NCI-H187 (cell line): ENCODE measurements at places on chromosomes 12 and 14.

DNA sequence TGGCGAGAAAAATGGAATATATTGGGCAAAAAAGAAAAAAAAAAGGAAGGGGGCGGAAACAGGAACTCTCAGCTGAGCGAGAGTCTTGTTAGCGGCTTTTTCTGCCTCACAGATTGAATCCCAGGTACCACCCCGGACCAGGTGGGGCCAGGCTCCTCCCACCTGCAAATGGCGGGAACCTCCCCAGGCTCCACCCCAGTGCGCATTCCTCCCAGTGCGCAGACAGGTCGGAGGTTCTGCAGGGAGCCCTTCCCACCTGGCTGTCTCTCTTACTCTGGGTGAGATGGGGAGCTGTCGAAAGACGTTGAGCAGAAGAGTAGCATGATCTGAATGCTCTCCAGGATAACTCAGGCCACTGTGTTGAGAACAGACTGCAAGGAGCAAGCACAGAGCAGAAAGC, 57.0 kb upstream of the ETV6 start:
- DNase-seq, result no peak

- DNase-seq, result no peak
These were observed 62.1 kb downstream of the E2F7 start for GRCh38 chr12:77003246-77003645.

DNA sequence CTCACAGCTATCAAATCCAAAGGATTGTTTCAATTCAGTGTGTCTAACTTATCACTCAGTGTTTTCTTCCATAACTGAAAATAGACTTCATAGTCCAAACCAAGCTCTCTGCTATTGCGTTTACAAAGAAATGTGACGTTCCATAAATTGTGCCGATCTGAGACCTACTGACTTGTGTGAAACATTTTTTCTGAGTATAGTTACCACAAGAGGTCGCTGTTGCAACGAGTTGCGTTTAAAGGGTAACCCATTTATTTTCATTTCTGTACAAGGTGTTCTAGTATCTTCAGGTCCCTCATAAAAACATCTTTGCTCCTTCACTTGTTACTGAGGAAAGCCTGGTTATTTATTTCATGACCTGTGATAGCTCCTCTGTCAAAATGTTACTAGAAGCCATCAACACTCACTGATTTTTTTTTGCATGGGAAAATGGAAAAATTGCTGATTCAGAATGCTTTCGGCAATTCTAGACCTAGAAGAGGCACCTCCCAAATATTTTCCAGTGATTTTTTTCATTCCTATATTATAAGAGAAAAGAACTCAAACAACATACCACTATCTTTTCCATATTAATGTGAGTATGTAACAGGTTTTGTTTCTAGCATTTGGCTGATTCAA, 60.9 kb upstream of the OR4E1 start:
- DNase-seq, result peak; percentile 11

GRCh38 chr12:24861766-24862540, 86.9 kb downstream of the BCAT1 start:
- DNase-seq, result no peak

DNA sequence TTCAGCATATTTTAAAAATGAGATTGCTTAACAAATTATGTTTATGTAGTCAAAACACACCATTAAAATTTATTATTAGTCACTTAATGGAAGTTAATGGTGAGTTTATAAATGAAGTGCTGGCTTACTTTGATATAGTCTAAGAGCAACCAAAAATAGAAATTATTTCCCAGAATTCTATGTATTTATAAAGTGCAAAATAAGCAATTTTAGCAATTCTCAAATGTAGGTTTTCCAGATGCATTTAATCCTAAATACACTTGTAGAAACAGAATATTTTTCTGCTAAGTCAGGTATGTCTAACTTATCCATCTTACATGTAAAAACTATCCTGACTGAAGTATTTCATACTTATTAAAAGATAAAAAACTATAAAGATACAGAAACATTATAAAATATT, 11.2 kb downstream of the LMO3 start:
- DNase-seq, result no peak

DNA sequence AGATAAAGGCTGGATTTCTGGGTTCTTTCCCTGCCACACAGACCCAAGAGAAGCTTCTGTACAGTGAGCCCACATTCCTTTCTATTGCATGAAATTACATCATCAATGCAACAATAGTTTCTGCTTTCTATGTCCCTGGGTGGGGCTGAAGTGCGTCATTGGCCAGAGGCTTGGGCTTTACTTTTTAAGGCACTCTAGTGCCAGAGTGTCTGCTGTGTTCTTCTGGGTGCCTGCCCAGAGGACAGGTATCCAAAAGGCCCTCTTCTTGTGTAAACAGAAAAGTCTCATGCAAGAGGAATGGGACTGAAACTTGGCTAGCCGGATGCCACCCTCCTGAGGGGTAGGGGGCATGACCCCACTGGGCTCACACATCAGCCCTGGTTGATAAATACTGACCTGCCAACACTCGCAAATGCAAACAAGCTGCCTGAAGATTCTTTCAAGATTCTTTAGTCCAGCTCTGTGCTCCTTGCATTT, 5.9 kb downstream of the KRT86 start:
- DNase-seq, result no peak

GRCh38 chr12:30797689-30798088, 42.9 kb upstream of the CAPRIN2 start:
- DNase-seq, result no peak

DNA sequence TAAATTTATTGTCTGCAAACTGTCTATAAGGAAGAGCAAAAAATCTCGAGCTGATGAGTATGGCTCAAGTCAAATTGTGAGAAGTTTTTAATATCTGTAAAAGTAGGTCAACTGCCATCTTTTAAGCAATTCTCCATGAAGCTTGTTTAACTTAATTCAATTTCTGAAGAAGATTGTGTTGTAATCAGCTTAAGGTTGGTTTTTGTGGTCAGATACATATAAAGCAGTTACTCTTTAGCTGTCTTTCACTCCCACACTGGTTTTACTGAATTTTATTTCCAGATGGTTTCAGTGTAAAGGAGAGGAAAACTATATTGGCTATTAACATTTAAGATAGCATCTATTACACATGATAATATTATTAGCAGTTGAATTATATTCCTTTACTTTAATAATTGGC, 1165.1 kb downstream of the SLC16A7 start:
- no peak for DNase-seq

GRCh38 chr12:4003576-4003975, 130.4 kb upstream of the PARP11 start:
- no peak for DNase-seq

DNA sequence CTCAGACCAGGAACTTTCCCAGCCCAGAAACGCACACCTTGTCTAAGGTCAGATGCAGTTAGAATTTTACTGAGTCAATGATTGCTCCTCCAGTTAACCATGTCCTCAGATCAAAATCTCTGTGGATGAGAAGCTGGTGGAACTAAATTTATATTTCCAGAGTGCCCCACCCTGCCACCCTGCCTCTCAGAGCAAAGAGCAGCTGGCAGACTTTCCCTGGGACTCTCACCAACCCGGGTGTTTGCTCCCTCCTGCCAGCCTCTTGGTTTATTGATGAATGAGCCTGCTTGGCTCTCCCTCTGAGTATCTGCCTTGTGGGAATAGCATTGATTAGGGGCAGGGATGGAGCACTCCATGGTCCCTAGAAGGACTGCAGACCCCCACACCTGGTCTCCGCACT, 5.9 kb upstream of the KRT1 start:
- no peak for DNase-seq

GRCh38 chr14:54211551-54212308, 185.1 kb upstream of the CDKN3 start:
- DNase-seq, result no peak

DNA sequence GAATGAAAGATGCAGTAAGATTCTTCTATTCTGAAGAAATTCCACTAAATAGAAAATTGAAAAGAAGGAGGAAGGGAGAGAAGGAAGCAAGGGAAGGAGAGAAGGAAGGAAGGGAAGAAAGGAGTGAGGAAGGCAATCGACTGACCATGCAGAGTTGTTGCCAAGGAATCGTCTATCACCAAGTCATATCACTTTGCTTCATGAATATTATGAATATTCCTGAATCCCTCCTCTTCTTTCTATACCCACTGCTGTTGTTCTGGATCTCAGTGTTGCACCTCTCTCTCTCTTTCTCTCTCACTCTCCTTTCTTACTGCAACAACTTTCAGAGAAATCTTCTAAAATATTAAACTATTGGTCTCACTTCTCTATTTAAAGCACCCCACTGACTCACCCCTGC, 222.4 kb downstream of the IPO8 start:
- DNase-seq, result no peak

GRCh38 chr12:68223067-68223747, 2.4 kb downstream of the IL26 start:
- DNase-seq, result peak; percentile 80

- no peak for DNase-seq
These were observed 2.5 kb upstream of the ACTN1 start for GRCh38 chr14:68981539-68981976.

DNA sequence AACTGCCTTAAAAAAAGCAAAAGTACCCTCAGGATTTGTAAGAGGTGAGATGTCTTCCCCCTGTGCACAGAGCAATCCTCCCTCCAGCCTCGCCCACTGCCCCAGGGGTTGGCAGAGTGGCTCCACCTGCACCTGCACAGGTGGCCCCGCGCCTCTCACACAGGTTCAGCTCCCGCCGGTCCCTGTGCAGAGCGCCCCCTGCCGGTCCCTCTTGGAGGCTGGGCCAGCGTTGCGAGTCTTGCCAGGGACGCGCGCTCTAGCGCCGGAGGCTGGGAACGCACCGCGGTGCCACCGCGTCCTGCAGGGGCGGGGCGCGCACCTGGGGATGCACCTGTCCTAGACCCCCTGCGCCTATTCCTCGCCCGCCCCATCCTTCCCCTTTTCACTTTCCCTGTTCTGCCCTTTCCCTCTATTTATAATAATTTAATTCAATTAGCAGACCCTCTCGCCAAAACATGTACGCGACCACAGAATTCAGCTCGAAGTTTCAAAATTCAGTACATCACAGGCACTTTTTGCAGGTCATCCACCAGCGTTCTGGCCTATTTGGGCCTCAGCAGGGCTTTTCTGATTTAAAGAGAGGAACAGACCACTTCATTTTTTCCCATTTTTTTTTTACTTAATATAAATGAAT, 618.6 kb downstream of the AACS start:
- peak; percentile 8 for DNase-seq

GRCh38 chr12:104549815-104550480, 93.2 kb downstream of the CHST11 start:
- DNase-seq, result no peak

DNA sequence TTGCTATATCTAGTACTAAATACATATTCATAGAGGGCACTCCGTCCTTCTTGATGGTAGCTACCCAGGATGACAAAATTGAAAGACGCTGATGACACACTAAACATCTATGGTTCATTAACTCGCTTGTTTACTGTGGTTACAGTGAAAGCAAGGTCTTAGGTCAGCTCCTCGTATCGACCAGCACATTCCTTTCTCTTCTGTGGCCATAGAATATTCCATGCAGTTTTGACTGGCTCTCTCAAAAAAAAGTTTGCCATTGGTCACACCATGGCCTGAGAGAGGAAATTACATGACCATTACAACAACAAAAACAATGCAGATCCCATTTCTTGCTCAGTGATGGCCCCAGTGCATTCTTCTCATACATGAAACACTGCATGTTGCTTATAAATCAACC, 411.4 kb upstream of the SOX5 start:
- no peak for DNase-seq

GRCh38 chr14:87331991-87332390, 661.0 kb downstream of the GALC start:
- no peak for DNase-seq
